ENCODE measurements at places on chromosomes 12 and 14.

GRCh38 chr14:59265808-59266207, 77.3 kb downstream of the DAAM1 start:
- no peak for DNase-seq

- no peak for DNase-seq
Observed at GRCh38 chr12:124509300-124509675, 58.1 kb downstream of the NCOR2 start.

GRCh38 chr12:45966486-45966885, 23.9 kb downstream of the SCAF11 start:
- DNase-seq: no peak

DNA sequence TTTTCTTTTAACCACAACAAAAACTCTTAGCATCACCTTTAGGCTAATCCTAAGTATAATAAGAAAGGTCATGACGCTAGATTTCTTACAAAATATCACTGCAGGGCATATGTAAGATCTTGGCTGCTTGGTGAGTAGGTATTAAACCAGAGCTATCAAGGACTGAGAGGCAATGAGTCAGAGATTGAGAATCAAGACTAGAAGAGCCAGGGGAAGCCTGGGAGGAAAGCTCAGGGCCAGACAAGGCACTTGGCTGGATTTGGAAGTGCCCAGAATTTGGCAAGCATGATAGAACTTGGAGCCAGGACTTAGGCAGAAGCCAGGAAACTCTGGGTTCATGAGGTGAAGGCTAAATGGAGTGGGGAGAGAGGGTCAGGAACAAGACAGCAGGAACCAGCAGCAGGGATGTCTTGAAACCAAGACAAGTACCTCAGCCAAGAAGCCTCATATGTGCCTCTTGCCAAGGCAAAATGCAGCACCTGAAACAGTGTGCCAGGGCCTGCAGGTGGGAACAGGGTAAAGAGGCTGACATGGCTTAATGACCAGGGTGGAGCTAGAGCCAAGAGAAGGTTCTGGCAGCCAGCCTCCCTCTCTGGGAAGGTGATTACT, 49.9 kb downstream of the PTHLH start:
- DNase-seq: no peak

DNA sequence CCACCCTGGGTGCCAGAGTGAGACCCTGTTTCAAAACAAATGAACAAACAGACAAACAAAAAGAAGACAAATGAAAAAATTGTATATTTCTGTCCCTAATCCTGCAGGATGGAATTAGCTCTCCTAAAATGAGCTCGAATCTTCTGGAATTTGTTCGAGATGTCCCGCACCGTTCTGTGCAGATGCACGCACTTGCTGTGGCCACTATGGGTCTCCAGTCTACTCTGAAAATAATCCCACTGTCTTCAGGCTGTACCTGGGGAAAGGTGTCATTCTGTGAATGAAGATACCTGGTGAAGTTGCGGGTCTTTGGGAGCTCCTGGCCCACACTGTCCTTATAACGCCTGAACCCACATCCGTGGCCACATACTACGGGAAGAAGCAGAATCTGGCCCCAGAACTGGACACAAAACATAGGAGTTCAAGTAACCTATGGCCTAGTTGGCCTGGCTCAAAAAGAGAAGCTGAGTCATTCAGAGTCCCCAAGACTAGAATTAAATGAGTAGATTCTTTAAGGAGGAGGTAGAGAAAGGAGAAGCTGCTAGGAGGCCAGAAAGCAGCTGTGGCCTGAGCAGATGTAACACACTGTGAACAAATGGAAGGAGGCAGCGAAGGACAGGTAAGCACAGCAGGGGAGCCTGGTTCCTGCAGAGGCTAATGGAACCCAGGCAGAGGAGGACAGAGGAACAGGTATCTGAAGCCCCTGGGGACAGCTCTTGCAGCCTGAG, 108.6 kb downstream of the FOXN3 start:
- no peak for DNase-seq

- DNase-seq: no peak
Observed at GRCh38 chr12:57927086-57927485, 14.3 kb upstream of the ATP23 start.

- no peak for DNase-seq
Observed at GRCh38 chr12:51415931-51416330, 8.7 kb upstream of the SLC4A8 start.

DNA sequence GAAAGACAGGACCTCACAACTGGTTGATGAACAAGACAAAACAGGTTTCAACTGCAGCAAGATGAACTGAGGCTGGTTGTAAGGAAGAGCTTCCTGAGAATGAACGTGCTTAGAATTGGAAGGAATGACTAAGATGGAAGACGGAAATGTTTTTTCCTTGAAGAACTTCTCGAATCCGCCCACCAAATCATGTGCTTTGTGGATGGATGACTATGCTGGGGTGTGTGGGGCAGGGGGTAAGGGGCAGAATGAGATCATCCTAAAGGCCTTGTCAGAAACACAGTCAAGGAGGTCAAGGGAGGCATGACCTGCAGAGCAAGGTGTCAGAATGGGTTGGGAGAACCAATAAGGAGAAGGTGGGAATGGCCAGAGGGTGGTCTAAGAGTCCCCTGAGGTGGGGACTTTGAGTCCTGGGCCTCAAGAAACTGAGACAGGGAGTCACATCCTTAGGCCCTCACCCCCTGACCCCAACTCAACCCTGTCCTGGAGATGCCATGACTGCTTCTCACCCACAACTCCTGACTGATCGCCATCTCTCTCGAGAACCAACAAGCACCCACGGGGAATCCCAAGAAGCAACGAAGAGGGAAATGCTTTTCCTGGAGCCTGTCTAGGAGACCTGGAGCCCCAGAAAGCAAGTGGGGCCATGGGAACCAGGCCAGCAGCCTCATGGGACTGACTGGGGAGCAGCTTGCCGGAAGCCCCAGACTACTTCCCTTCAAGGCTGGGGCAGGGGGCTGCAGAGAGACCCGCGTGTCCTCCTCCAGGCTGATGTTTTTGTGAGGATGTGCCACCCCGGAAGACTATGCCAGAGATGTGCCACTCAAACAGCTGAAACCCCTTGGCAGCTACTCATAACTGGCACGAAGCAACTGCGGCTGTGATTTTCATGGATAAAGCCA, 84.0 kb downstream of the ACTN1 start:
- DNase-seq: no peak

DNA sequence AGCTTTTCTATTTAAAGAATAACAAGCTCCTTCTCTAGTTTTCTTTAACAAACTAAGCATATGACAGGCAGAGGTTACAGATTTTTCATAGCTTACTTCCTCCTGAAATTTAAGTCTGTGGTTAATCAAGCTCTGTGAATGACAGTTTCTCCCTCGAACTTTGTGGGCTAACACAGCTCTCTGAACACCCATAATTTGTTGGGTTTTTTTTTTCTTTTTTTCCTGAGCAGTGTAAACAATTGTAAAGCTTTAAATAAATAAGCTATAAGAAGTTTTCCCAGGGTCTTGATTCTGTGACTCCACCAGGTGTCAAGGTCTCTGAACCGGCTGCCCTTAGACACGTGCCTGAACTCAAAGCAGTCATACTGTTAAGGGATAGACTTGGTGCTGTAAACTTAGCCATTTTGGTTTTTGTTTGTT, 128.1 kb upstream of the AMIGO2 start:
- no peak for DNase-seq

DNA sequence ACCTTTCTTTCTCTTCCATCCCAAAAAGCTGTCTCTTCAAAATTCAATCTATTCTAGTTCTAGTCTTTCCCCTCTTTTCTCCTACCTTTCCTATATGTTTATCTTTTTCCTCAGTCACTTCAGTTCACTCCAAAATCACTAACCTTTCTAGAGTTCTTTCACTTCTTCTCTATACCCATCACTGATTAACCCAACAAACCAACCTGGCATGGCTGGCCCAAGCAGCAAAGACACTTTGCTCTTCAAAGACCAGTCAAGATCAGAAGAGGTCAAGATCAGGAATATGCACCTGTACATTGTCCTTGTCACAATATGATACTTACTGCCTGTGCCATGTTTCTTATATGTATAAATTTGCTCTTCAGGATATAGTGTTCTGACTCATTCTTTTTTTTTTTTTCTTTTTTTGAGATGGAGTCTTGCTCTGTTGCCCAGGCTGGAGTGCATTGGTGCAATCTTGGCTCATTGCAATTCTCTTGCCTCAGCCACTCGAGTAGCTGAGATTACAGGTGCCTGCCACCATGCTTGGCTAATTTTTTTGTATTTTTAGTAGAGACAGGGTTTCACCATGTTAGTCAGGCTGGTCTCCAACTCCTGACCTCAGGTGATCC, 112.9 kb downstream of the C12orf42 start:
- no peak for DNase-seq

GRCh38 chr12:3244219-3244750, 167.1 kb downstream of the TSPAN9 start:
- DNase-seq: no peak

- no peak for DNase-seq
Observed at GRCh38 chr12:102356690-102357089, 123.7 kb downstream of the IGF1 start.

DNA sequence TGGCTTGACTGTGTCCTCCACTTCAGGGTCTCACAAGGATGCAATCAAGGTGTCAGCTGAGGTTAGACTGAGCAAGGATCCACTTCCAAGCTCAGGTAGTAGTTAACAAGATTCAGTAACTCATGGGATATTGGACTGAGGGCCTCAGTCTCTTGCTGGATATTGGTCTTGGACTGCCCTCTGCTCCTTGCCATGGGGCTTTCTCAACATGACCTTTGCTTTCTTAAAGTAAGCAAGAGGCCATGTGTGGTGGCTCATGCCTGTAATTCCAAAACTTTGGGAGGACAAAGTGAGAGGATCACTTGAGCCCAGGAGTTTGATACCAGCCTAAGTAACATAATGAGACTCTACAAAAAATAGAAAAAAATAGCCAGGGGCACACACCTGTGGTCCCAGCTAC, 231.3 kb upstream of the AMIGO2 start:
- no peak for DNase-seq

DNA sequence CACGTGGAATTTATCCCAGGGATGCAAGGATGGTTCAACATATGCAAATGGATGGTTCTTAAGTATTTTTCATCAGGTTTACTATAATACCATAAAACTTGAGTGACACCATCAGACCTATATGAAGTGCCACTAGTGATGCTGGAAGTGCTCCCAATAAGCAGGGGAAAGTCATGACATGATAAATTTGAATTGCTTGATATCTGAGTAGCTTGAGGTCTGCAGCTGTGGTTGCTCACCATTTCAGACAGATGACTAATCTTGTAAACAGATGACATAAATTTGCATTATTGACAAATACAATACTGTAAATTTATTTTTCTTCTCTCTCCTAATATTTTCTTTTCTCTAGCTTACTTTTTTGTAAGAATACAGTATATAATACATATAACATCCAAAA, 13.7 kb upstream of the PRPF39 start:
- DNase-seq: no peak

GRCh38 chr14:71491931-71492330, 440.3 kb upstream of the RGS6 start:
- no peak for DNase-seq

GRCh38 chr12:118237908-118238307, 102.0 kb downstream of the PEBP1 start:
- DNase-seq: no peak

- no peak for DNase-seq
Observed at GRCh38 chr12:29255042-29255441, 106.0 kb downstream of the FAR2 start.

DNA sequence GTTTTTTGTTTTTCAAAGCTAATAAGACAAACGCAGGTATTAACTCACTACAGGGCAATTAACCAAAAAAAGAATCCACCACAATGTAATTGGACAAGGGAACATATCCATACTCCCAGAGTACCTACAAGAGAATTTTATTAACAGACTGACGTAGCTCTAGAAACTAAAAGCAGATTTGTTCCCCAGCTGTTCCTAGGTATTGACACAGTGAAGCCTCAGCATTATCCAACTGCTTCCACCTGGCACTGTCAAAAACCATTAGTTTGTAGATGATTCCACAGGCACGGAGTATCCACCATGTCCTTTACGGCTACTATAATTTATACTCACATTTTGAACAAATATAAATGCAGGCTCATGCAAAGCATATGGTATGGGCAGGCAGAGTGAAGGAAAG, 22.3 kb downstream of the PPM1H start:
- no peak for DNase-seq

GRCh38 chr12:45708363-45708762, 21.1 kb upstream of the ARID2 start:
- DNase-seq: no peak

DNA sequence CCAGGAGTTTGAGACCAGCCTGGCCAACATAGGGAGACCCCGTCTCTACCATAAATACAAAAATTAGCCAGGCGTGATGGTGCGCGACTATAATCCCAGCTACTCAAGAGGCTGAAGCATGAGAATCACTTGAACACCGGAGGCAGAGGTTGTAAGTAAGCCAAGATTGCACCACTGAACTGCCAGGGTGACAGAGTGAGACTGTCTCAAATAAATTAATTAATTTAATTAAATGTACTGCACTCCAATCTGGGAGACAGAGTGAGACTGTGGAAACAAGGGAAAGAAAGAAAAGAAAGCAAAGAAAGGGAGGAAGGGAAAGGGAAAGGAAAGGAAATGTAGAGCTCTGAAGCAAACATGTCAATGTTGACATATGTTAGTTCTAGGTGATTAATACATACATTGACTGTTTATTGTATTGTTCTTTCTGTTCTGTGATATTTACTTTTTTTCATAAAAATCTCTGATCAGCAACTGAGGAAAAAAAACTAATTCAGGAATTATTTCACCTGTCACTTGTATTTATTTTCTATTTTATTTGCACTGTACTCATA, 99.6 kb downstream of the DENND5B start:
- DNase-seq: no peak

GRCh38 chr14:103509864-103510723, 12.5 kb downstream of the CKB start:
- no peak for DNase-seq

GRCh38 chr12:2390850-2391390, 338.1 kb downstream of the CACNA1C start:
- DNase-seq: no peak

DNA sequence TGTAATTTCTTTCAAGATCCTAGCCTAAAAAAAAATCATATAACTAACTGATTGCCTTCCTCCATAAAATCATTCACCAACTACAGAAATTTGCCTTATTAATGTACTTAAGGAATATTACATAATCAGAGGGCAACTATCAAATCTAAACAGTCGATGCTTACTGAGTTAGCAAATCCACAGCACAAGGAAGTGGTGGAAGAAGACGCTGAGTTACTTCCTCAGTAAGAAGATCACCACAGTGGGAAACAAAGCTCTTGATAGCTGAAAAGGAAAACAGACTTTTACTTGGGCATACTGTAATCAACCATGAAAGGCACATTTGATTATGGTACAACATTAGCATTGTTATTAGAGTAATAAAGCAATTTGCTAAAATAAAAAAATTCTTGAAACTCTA, 48.7 kb downstream of the HEATR5A start:
- DNase-seq: no peak

- no peak for DNase-seq
Observed at GRCh38 chr12:94039914-94040313, 108.5 kb upstream of the PLXNC1 start.
